GM12892 (cell line): ENCODE measurements at places on chromosomes 11 and 22.

DNA sequence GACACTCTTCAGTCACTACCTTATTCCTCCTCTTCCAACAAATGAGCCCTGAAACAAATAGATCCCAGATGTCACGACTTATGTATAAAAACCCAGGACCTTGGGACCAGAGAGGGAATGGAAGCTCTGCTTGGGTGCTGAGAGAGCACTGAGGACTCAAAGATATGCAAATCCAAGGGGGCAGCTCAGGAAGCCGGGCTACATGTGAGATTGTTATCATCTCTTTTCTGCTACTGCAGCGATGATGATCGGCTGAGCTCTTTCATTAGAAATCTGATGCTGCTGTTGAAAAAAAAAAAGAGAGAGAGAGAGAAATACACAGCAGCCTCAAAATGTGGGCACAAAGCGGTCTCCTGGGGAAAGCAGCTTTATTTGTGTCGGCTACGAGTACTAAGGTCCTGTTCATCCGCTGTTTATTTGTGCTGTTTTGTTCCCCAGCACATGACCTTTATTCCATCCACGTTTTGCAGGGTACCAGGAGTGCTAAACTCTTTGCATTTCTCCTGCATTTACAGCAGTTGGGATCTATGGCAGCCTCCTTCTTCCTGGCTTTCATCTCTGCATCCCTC, 120.2 kb downstream of the TRIM29 start:
- no peak for DNase-seq

DNA sequence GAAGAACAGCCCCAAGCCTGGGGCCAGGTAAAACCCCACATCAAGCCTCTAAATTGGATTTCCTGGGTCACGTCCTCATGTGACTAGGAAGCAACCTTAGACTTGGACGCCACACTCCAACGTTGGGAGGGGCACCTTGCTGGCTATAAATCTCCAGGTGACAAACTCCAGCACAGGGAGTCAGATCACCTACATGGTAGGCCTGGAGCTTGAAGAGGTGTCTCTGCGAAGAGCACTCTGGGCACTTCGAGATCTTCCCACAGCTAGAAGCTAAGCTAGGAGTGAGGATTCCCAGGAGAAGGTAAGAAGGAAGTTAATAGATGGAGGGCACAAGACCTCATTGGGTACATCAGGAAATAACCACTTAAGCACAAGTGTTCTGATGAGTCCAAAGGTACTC, 77.1 kb upstream of the GNAZ start:
- no peak for DNase-seq

GRCh38 chr22:43854786-43855271, 7.5 kb downstream of the SULT4A1 start:
- no peak for DNase-seq

DNA sequence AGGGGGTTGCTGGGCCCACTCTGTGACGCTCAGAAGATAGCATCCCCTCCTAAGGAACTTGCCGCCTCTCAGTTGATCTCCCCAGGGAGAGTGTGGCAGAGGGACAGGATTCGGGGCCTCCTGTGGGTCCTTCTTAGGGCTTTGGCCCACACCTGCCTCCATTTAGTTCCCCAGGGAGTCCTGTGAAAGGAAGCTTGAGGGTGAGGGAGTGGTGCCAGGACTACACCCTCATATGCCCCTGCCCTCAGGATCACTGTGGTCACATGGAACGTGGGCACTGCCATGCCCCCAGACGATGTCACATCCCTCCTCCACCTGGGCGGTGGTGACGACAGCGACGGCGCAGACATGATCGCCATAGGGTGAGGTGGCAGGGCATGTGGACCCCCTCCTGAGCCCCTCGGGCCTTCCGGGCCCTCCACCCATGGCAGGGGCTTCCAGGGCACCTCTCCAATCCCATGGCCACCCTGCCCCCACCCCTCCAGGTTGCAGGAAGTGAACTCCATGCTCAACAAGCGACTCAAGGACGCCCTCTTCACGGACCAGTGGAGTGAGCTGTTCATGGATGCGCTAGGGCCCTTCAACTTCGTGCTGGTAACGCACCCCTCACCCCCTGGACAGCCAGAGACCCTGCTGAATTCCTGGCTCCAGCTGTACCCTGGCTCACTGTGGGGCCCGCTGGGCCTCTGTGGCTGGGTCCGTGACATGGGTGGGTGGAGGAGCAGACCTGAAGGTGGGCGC, 3.5 kb downstream of the INPP5J start:
- peak; percentile 22 for DNase-seq

GRCh38 chr11:122167100-122167499, 51.1 kb upstream of the BLID start:
- DNase-seq = no peak

DNA sequence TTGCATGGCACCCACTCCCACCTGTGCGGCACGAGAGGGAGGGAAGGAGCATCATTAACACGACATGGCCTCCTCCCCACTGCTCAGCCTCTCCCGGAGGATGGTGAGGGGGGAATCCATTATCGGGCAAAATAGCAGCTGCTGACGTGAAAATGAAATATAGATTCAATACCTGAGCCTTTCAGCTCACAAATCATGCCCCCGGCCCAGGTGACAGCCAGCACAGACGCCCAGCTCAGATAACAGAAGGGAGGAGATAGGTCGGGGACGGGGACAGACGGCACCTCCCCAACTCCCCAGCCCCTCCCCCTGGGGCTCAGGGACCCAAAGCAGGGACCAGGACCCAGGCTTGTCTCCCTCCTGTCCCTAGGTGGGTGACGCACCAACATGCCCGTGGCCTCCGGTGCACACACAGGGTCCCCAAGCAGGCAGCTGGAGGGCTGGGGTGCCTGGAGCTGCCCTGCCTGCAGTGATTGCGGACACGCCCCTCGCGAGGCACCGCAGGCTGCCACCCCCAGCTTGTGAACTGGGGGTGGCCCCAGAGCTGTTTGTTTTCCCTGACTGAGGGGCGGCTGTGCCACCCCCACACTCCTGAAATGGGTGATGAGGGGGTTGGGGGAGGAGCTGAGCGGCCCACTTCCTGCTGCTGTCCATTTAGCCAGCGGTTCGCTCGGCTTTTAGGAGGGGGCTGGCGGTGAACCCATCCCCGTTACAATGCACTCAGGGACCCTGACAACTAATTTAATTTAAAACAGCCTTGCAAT, 31.7 kb downstream of the FLRT1 start:
- no peak for DNase-seq

- no peak for DNase-seq
These were observed 53.8 kb downstream of the TRIOBP start for GRCh38 chr22:37750596-37751162.

- DNase-seq = no peak
These were observed 17.0 kb downstream of the TNKS1BP1 start for GRCh38 chr11:57307666-57308270.
